ENCODE measurements at places on chromosomes 5 and 9.
A peak's percentile ranks its signal among the peaks of the same experiment; 100 is the strongest.

- DNase-seq, result no peak
Measured at GRCh38 chr5:83848941-83849340, 128.3 kb upstream of the HAPLN1 start.

DNA sequence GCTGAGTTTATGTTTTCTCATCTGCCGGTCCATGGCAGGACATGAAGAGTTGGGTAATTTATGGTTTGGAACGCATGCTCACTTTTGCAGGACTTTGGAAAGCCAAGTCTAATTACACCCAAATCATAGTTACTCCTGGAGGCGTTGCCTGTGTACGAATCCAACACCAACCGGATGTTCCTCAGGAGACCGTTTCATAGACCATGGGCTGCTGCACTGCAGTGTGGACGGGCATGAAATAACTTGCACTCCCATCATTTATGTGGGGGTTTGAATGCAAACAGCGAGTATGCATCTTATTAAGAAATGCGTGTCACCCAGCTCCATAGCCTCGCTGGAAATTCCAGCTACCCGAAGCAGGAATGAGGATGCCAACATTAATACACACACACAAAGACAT lies 96.1 kb upstream of the IRX2 start:
- no peak for DNase-seq

DNA sequence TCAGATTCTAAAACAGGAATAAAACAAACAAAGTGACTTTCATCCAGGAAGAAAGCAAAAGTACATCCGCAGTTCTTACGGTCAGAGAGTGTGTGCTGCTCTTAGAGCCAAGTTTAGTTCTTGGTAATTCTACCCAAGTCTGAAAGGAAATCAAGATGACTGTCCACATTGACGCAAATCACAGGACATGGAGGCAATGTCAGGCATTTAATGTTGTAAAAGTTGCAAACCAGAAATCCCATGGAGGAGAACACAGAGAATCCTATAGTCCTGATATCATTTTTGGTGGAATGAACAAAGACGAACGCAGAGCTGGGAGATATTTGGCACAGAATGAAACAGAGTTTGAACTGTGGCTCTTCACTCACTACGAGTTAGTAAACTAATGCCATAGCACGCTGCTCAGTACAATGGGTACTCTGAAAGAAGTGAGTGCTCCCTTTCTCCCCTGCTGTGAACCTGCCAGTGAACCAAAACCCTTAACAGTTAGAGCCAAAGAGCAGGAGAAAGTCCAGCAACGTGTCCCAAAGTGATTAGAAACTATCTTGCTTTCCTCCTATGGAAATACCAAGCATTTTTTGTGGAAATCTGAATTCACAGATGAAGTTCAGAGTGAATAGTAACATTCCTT lies 74.3 kb downstream of the MUSK start:
- DNase-seq, result no peak

GRCh38 chr9:127159325-127159801 lies 36.9 kb upstream of the ANGPTL2 start:
- DNase-seq, result peak; percentile 6

DNA sequence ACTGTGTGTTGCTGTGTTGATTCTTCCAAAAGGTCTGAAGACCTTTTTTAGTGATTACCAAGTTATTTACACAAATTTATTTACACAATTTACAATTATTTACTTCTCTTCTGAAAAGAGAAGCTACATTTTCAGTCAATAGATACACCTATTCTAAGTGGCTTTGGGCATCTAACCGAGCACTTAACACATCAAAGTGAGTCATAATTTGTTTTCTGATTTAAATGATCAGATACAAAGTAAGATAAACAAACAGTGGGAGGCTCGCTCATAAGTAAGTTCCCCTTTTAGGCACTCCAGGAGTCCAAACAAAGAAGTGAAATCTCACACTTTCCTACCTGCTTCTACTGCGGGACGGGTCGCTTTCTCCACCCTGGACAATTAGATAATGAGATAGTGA lies 90.2 kb downstream of the APBA1 start:
- DNase-seq, result no peak

DNA sequence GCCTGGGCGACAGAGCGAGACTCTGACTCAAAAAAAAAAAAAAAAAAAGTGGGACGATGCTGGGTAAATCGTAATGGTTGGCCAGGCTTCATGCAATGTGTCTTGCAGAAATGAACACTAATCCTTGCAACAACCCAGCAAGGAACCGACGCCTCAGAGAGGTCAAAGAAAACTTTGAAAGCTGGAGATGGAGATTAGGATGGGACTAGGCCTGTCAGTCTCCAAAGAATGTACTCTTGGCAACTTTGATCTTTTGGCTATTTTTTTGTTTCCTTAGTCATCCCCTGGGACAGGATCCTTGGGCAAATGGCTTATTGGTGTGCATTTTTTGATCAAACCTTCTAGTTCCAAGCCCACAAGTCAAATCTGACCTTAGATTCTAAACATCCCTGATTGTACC lies 10.6 kb upstream of the PWWP2A start:
- no peak for DNase-seq

GRCh38 chr5:82276800-82277612 lies 1.1 kb downstream of the RPS23 start:
- DNase-seq, result no peak

- DNase-seq, result no peak
Measured at GRCh38 chr9:70553707-70554673, 139.5 kb upstream of the KLF9 start.

DNA sequence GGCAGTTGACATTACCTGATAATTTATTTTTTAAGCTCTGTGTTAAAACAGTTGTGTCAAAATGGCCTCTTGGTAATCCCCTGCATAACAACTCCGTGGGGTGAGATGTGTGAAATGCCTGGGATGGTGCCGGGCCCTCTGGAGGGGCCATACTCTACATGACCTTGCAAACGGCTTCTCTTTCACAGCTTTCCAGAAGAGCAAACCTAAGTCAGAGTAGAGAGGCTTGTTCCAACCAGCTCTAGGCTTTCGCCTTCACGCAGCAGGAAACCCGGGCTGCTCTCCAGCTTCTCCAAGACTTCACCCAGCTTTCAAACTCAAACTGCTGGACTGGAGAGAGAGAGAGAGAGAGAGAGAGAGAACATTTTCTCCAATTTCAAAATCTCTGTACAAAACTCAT lies 120.1 kb downstream of the SNX18 start:
- no peak for DNase-seq

- DNase-seq, result no peak
Measured at GRCh38 chr9:132984202-132985070, 5.9 kb downstream of the GFI1B start.

DNA sequence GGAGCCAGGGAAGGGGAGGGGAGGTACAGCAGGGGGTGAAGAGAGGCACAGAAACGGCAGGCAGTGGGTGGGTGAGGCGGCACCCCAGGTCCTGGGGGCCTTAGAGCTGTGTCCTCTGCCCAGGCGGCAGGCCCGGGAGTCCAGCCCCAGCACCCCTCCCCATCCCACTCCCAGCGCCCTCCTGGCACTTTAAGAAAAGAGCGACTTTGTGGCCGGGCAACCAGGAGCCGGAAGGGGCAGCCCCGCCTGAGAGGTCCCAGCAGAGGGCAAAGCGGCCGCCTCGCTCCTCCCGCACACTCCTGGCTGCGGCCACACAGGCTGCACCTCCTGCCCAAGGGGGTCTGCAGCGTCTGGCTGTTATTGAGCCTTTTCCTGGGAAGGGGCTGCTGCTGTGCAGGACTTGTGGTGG lies 42.6 kb downstream of the NACC2 start:
- peak; percentile 41 for DNase-seq

- DNase-seq, result no peak
Measured at GRCh38 chr5:40515476-40515875, 164.2 kb upstream of the PTGER4 start.

DNA sequence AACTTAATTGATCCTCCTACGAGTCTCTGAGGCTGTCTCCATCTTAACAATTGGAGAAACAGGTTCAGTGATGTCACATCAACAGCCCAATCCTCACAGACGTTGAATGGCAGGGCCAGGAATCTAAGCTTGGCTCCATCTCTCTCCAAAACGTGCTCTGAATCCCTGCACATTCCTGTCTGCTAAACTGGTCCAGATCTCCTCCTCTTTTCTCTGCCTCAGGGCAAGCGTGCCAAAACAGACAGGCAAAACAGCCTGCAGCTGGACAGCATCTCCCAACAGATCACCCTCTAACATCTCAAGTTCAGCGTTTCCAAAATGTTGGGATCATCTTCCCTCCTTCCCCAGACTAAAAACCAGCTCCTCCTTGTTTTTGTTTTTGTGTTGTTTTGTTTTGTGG lies 6.6 kb downstream of the FBP1 start:
- no peak for DNase-seq

GRCh38 chr9:106927916-106928315 lies 65.0 kb downstream of the ZNF462 start:
- no peak for DNase-seq

GRCh38 chr5:169104937-169105494 lies 195.9 kb downstream of the SLIT3 start:
- no peak for DNase-seq

GRCh38 chr9:19104515-19105282 lies 2.0 kb upstream of the HAUS6 start:
- no peak for DNase-seq

DNA sequence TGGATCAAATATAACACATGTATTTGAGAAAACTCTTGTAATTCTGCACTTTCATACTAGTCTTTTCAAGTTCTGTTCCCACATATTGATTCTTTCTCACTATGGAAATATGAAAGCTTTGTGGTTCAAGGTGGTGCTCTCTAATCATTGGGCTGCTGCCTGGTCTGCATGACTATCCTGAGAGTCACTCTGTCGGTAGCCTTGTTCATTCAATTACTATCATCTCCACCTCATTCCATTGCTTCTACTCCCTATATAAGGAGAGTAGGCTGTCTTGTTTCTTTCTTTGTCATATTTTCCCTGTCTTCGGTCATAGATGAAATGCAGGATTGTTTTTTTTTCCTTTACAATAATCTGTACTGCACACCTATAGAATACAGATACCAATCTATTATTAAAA lies 341.4 kb upstream of the ACTBL2 start:
- DNase-seq, result peak; percentile 59
